ENCODE measurements at places on chromosomes 4 and X.

DNA sequence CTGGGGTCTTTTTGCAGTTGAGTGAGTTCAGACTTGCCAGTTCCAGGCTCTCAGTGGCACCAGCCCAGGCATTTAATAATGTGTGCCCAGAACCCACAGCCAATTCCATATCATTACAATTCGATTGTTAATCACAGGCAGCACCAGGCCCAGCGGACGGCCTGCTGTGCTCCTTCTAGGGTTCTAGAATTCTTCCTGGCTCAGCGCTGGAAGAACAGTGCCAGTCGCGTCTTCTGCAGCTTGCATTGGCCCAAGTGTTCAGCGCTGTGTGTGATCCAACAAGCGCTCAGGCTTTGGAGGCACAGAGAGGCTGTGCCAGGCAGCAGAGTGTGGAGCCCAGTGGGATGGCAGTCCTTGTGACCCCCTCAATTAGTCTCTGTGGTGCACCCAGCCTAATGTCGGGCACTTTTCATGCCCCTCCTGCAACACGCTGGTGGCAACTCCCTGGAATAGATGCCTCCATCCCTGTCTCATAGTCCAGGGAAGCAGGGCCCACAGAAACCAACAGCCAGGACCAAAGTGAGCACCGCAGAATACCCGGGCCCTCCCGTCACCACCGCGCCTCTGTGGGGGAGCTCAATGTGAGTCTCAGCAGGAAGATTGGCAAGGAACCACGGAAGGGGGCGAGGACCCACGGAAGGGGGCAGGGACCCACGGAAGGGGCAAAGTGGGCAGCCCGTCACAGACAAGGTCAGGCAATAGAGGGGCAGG, 193.2 kb downstream of the AFAP1 start:
- DNase-seq: no peak

DNA sequence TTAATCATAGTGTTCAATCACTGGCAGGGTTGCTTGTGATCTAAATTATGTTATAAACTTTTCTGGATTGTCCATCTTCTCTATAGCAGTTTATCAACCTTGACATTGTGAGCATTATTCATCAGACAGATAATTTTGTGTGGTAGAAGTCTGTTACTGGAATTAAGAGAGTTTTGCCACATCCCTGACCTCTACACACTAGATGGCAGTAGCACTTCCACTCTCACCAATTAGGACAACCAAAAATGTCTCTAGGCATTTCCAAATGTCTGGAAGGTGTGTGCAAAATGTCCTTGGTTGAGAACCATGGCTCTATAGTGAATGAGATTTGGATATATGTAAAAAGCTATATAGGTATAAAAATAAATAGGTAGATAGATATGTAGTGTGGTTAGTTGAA, 324.1 kb upstream of the FAM47C start:
- no peak for DNase-seq

DNA sequence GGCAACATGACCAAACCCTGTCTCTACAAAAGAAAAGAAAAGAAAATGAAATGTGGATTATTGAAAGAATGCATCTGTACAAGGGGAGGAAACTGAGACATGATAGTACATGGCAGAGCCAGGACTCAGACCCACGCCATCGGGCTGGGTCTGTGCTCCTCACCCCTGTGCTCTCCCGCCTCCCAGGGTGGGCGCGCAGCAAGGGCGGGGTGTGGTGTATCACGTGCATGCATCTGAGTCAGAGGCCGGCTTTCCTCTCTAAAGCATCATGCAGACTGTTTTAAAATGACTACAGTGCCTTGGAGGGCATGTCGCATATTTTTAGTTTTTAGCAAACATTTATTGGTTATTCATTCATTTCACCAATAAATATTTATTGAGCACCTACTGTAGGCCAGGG, 47.8 kb downstream of the HTT-AS start:
- DNase-seq: no peak

DNA sequence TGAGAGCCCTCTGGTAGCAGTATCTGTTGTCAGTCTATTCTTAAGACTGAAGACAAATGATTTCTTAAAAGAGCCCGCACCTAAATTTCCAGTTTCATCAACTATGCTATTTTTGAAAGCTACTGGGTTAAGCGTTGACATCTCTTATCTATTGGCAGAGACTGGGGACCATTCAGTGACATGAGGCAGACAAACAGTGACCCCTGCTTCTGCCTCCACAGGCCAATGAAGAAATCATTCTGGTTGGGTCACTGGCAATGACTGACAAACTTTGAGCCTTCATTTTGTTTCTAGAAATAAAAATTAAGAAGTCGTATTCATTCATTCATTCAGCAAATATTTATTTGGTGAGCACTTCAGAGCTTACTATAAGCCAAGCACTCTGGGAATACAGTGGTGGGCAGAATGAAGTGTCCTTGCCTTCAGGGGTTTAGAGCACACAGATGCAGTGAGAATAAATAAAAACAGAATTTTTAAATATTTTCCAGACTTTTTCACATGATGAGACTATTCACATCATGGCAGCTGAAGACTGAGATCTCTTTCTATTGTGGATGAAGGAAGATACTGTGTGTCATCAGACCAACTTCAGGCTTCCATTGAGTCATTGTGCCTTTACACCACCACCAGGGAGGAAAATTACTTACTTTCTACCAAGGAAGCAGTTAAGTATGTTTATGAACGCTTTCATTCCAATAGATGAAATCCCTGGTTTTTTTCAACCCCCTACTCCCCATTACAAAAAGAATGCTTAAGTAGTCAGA, 36.0 kb downstream of the SORBS2 start:
- no peak for DNase-seq

DNA sequence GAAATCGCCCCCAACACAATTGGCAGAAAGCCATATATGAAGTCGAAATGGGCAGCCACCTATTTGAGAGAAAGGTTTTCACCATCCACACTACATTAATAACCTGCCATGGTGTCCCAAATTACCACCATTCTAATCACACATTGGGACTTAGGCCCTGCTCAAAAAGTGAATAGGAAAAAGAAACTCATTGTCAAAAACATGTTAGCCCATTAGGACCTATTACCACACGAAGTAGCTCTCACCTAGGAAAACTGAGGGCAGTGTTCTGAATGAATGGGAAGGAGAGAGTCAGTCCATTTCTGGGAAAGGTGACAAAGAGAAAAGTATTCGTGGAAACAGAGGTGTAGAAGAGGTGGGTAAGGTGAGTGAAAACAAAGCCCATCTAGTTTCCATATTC, 60.8 kb downstream of the GPC3 start:
- no peak for DNase-seq

- DNase-seq: no peak
Measured at GRCh38 chr4:110669663-110670062, 46.8 kb upstream of the PITX2 start.

DNA sequence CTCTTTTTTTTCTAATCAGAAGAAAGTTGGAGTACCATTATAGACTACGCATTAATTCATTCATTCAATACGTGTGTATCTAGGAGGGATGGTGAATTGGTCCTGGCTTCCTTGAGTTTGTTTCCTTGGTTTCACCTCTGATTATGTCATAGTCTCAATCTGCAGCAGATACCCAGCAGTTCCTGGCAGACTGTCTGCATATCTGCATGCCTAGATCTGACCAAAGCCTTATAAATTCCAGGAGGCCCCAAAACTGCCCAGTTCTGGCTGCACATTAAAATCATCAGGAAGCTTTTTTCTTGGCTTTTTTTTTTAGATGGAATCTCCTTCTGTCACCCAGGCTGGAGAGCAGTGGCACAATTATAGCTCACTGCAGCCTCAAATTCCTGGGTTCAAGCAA, 27.2 kb upstream of the SLC34A2 start:
- no peak for DNase-seq

- no peak for DNase-seq
Measured at GRCh38 chrX:154373340-154374306, 811 bp downstream of the FLNA start.
